Panc1 (cell line): ENCODE measurements at places on chromosomes 2 and 18. TPM values are rescaled to one million over a fixed set of nuclear protein-coding genes. Genes with fewer than 3 reads are reported as not detected.

SEC11C gene
- total RNA-seq = 48.3 TPM

DNA sequence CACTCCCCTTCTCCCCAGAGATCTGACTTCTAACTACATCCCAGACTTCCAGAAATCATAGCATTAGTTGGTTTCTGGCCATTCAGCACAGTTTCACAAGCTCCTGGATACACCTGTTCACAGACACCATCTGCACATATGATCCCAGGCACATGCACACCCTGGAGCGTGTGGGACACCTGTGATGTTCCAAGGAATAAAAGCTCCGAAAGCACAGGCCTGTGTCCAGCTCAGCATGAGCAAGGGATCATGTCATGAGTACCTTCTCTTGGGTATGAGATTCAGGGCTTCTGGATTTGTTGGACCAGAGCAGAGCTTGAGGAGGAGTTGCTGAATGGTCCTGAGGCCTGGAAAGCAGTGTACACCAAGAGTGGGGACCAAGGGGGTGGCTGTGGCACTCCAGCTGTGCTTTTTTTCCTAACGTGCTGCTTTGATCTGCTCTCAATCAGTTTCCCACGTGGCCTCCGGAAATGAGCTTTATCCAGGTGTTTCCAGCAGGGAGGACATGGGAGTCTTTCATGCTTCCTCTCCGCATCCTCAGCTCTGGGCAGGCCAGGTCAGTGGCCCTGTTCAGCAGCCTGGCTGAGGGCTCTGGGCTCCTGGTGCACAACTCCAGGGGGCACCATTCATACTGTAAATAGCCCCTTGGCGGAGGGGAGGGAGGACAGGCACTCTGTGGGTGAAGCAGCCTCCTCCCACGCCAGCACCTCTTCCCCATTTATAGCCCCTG is 1.8 kb downstream of the DYSF start:
- H3K27ac ChIP-seq = no peak overlapping the region
- H3K4me3 ChIP-seq = no peak overlapping the region
- no peaks in the 10 kb centered on the region for H3K36me3 ChIP-seq
- DNase-seq = no peak

GDF7 gene
- not detected for total RNA-seq

DNA sequence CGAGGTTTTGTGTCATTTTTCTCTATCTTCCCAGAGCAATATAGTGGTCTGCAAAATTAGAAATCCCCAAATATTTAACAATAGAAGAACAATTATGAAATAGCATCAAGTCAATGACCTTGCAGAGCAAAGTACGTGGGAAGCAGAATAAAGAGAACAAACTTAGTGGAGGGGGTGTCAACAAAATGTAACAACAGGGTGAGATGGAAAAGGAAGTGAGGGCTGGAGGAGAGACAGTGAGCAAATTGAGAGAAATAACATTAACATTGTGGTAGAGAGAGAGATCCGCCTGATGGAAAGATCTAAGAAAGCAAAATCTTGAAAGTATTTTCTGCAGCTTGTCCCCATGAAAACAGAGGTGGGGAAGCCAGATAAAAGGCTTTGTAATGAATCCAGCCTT is 23.4 kb downstream of the ARHGAP15 start:
- no peak overlapping the region for H3K27ac ChIP-seq
- DNase-seq = no peak
- no peak overlapping the region for H3K4me3 ChIP-seq
- no peaks in the 10 kb centered on the region for H3K4me1 ChIP-seq

- no peaks in the 10 kb centered on the region for H3K27me3 ChIP-seq
- no peaks in the 10 kb centered on the region for H3K36me3 ChIP-seq
- DNase-seq = no peak
- H3K4me3 ChIP-seq = no peak overlapping the region
Observed at GRCh38 chr2:184210329-184210728, 388.0 kb upstream of the ZNF804A start.

DNA sequence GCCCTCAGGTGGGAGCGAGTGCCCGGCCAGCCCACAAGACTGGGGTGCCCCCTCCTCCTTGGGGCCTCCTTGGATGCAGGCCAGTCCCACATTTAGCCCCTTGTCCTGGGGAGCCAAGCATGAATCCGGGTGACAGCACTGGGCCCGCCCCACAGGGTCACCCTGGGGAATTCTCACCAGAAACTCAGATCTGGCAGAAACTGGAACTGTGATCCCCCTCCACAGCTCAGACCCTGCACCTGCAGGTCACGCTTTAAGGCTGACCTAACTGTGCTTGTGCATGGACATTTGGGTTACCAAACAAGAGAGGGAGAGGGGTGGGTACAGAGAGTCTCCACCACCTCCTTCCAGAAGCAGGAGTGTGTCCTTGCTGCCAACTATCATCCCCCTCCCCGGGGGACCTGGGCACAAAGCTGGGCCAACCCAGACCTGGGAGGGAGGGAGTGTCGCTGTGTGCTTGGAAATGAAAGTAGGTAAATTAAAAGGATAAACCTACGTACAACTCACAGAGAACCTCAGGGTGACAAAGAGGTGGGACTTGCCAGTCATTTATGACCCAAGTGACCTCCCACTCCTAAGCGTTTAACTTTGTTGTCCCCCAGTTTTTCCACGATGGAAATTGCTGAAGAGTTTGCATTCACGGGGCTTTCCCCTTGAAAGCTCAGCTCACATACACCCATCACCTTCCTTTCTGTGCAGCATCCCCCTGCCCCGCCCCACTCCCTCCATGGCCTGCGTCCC is 9.1 kb downstream of the ITM2C start:
- no peak for DNase-seq
- H3K4me1 ChIP-seq = peaks cover 33% of the 10 kb centered on the region
- no peaks in the 10 kb centered on the region for H3K36me3 ChIP-seq
- no peaks in the 10 kb centered on the region for H3K27me3 ChIP-seq
- H3K4me3 ChIP-seq = no peak overlapping the region

GRCh38 chr2:109129356-109129920 is 433 bp downstream of the SH3RF3 start:
- no peaks in the 10 kb centered on the region for H3K36me3 ChIP-seq
- H3K4me1 ChIP-seq = peaks cover 21% of the 10 kb centered on the region
- H3K27ac ChIP-seq = no peak overlapping the region
- peaks cover 2% of the 10 kb centered on the region for H3K27me3 ChIP-seq

DNA sequence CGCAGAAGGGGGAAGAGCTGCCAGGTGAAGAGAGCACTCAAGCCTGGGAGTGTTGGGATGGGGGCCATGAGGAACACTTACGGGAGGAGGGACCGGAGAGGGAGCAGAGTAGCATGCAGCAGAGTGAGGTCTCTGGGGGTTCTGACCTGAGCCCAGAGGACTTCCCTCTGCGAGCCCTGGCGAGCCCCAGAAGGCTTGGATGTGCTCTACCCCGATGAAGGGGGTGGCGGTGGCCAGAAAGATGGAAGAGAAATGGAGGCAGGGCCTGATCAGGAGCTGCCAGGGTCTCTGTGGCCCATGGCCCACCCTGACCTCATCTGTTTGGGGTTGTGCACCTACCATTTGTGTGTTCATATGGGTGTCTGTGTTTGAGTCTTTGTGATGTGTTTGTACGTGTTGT is 42.0 kb downstream of the CROCC2 start:
- H3K36me3 ChIP-seq = no peaks in the 10 kb centered on the region
- H3K4me1 ChIP-seq = no peaks in the 10 kb centered on the region
- no peaks in the 10 kb centered on the region for H3K27me3 ChIP-seq
- no peak overlapping the region for H3K4me3 ChIP-seq

DNA sequence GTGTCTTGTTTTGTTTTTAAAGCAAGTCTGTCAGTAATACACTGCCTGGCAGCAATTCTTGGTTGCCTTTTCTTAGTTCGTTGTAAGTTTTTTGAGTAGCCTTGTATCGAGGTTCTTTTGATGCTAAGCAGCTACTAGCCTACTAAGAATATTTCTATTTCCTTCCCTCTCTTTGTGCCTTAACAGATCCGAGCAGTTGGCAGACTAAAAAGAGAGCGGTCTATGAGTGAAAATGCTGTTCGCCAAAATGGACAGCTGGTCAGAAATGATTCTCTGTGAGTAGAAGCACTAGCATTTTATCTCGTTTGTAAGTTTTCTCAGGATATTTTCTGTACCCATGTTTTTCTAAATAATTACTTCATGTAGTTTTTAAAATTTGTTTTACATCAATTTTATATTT is 15.1 kb downstream of the MFF start:
- H3K27ac ChIP-seq = no peak overlapping the region
- H3K4me1 ChIP-seq = no peaks in the 10 kb centered on the region
- H3K36me3 ChIP-seq = peaks cover 12% of the 10 kb centered on the region

IL36RN gene
- total RNA-seq = not detected

- no peaks in the 10 kb centered on the region for H3K4me1 ChIP-seq
- H3K27me3 ChIP-seq = no peaks in the 10 kb centered on the region; the same call in 1 of the 2 replicates
- DNase-seq = no peak
- no peak overlapping the region for H3K4me3 ChIP-seq
- H3K27ac ChIP-seq = no peak overlapping the region
Observed at GRCh38 chr18:77876319-77876865, 626.7 kb downstream of the GALR1 start.

GRCh38 chr2:70716951-70717350 is 51.0 kb downstream of the ADD2 start:
- no peak for DNase-seq
- H3K27ac ChIP-seq = no peak overlapping the region
- H3K4me1 ChIP-seq = no peaks in the 10 kb centered on the region

AAK1 gene
- 123 TPM for total RNA-seq

GRCh38 chr2:39232141-39232540 is 11.6 kb downstream of the CDKL4 start:
- no peaks in the 10 kb centered on the region for H3K27me3 ChIP-seq
- no peak overlapping the region for H3K4me3 ChIP-seq

DNA sequence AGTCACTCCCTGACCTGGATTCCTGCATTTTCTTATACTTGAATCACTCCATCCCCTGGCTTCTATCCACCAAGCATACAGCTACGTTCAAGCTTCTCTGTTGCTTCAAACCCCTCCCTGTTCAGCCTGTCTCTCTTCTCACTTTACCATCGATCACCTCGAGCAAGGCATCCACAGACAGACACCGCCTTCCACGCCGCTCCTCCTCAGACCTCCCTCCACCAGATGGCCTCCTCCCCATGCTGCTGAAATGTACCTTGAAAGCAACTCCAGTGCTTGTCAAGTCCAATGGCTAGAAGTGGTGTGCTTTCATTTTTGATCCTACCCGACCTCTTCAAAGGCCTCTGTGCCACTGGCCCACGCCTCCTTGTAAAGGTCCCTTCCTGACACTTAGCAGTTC is 131.3 kb upstream of the ACAA2 start:
- H3K27me3 ChIP-seq = no peaks in the 10 kb centered on the region
- no peak overlapping the region for H3K27ac ChIP-seq
- H3K4me3 ChIP-seq = no peak overlapping the region
- DNase-seq = no peak
- no peaks in the 10 kb centered on the region for H3K4me1 ChIP-seq
- H3K36me3 ChIP-seq = no peaks in the 10 kb centered on the region

DNA sequence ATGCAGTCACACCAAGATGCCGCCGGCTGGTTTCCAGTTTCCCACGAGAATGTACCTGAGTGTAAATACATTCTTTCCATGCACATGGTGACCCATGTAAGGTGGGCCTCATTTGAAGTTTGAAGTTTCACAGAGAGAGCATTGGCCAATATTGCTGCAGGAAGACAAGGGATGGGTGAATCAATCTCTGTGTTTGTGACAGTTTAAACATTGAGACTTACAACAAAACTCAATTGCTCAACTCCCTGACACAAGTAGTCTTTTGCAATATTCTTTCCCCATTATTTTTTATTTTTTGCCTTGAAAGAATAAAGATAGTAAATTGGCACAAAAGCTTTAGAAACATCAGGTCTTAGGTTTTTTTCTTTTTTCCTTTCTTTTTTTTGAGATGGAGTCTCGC is 5.1 kb downstream of the SERPINB2 start:
- DNase-seq = no peak
- no peaks in the 10 kb centered on the region for H3K36me3 ChIP-seq
- H3K4me1 ChIP-seq = no peaks in the 10 kb centered on the region

GRCh38 chr2:27551514-27551913 is 31.3 kb upstream of the ZNF512 start:
- no peaks in the 10 kb centered on the region for H3K36me3 ChIP-seq
- peaks cover 5% of the 10 kb centered on the region; the same call in 1 of the 2 replicates for H3K27me3 ChIP-seq
- DNase-seq = no peak
- H3K4me1 ChIP-seq = no peaks in the 10 kb centered on the region
- no peak overlapping the region for H3K4me3 ChIP-seq

ZNF2 gene
- total RNA-seq = 5.6 TPM

DNA sequence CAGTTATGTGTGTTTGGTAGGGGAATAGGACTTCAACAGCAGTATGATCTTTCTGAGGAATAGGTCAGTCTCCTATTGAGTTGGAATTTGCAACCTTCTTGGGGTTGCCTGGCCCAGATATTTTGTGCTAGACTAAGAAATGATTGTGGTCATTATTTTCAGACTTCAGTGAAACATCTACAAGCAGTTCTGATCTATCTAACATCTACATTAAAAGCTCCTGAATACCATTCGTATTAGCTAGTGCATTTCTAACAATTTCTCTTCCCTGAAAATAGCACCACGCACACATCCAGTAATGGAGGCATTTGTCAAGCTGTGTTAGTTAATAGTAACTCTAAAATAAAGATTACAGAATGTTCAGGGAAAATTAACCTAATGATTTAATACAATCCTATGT is 179.3 kb downstream of the FIGN start:
- no peaks in the 10 kb centered on the region for H3K27me3 ChIP-seq
- no peaks in the 10 kb centered on the region for H3K4me1 ChIP-seq

DNA sequence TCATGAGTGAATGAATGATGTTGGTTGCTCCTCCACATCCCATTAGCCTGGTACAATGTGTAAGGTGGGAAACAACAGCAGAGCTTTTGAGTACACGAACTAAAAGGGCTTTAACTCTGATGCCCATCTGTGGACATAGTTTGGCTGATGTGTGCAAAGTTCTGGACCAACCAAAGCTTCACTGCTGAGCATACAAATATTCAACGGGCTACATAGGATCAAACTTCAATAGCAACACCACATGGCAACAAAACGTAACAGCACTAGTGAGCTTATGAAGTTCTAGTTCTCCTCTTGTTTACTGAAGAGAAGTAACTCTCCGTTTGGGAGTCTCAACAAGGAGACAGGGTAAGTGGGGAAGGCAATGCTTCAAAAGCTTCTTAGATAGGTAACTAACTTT is 20.4 kb downstream of the STAM2 start:
- H3K27ac ChIP-seq = no peak overlapping the region
- no peak for DNase-seq
- H3K27me3 ChIP-seq = no peaks in the 10 kb centered on the region

DNA sequence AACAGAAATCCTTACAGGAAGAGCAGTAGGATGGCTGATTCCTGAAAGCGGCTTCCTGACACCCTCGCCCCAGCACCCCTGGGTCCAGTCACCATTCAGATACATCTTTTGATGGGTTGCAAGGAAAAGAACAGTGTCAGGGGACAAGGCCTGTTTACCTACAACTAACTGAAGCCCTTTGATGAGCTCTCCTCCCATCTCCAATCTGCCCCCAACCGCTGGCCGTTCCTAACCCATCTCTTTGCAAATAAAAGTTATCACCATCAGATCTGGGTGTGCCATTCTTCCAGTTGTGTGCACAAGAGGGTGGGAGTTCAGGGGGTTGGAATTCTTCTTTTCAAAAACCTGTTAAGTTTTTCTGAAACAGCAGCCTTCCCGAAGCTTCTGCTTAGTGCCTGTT is 48.9 kb downstream of the ARL4C start:
- no peak overlapping the region for H3K27ac ChIP-seq
- no peak for DNase-seq
- H3K4me3 ChIP-seq = no peak overlapping the region
- H3K36me3 ChIP-seq = no peaks in the 10 kb centered on the region
- no peaks in the 10 kb centered on the region for H3K27me3 ChIP-seq
